ENCODE measurements at places on chromosomes 3 and 15.

DNA sequence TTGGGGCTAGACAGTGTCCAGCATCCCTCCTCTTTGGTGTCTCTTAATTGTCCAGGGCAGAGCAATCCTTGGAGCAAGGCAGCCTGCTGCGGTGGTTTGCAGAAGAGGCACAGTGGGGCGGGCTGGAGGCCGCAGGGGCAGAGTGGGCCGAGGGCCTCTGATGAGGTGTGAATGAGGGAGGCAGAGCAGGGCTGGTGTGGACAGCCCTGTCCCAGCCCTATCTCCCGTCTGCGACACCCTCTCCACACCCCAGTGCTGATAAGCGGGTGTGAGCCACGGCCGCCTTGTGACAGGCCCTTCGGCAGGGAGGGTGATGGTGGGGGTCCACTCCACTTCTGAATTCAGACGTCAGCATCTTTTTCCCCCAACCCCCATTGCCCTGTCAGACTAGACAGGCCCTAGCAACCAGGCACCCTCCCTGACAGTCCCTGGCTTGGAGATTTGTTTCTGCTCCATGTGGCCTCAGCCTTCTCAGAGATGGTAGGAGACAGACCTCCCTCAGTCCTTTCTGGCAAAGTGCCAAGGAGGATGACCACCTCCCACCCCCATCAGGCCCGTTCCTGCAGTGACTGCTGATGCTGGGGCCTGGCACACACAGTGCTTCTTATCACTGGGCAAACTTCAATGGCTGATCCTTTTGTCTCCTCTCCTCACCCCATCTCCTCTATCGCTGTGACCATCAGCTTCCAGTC is 37.3 kb downstream of the EXOG start:
- DNase-seq: no peak

- DNase-seq: no peak
These were observed 1.2 kb downstream of the SPINT1 start for GRCh38 chr15:40845036-40845435.

DNA sequence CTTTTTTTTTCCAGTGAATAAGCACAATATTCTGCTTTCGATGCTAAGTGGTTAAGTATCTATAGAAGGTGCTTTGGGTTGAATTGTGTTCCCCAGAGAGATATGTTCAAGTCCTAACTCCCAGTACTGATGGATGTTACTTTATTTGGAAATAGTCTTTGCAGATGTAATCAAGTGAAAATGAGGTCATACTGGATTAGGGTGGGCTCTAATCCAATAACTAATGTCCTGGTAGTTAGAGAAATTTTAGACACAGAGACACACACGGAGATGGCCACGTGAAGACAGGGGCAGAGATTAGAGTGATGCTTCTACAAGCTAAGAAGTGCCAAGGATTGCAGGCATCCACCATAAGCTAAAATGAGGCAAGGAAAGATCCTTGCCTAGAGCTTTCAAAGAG is 662.3 kb downstream of the NAALADL2 start:
- DNase-seq: no peak

GRCh38 chr3:48528754-48529153 is 24.8 kb upstream of the SHISA5 start:
- DNase-seq: no peak

DNA sequence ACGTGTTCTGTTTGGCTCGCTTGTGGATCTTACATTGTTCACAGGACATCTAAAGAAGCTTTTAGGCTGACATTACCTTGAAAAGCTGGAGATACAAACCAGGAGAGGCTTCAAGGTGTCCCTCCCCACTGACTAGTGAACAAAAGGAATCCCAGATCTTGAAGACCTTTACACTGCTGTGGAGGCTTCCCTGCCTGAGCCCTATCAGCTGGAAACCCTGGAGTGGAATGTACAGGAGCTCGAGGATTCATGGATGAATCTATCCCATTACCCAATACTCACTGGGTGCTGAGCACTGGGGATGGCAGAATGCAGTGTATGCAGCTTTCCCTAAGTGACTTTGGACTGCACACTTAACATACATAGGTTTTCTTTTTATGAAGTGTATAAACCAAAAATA is 82.3 kb upstream of the MFGE8 start:
- no peak for DNase-seq

DNA sequence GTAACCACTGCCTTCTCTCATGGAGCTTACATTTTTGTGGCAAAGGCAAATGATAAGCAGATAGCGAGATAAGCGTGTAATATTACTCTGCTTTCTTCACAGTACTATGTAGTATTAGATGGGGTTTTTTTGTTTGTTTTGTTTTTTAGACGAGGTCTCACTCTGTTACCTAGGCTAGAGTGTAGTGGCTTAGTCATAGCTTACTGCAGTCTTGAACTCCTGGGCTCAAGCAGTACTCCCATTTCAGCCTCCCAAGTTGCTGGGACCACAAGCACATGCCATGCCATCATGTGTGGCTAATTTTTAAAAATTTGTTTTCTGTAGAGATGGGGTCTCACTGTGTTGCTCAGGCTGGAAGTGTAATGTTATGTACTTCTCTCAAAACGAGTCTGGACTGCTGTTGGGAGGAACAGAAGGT is 22.9 kb downstream of the MBNL1 start:
- DNase-seq: no peak

DNA sequence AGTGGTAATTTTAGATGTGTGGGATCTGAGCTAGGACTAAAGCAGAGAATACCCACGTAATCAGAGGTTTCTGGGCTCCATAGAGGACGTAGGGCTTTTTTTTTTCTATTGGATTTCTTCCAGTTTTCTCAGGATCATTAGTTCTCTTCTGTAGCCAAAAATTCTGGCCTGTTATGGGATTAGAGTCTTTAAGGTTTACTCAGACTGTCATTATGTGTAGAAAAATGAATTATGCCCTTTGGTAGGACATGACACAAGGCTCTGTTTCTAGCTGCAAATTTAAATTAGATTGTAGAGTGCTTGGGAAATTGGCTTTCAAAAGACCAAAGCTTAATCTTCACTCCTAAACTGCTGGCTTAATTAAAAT is 1.9 kb downstream of the SETD5 start:
- DNase-seq: no peak

GRCh38 chr15:59017449-59017848 is 30.0 kb downstream of the RNF111 start:
- DNase-seq: no peak

- DNase-seq: no peak
These were observed 54.0 kb downstream of the PLCH1 start for GRCh38 chr3:155690921-155691320.

- DNase-seq: peak; percentile 55
These were observed 31.5 kb upstream of the FAM81A start for GRCh38 chr15:59406446-59406845.

DNA sequence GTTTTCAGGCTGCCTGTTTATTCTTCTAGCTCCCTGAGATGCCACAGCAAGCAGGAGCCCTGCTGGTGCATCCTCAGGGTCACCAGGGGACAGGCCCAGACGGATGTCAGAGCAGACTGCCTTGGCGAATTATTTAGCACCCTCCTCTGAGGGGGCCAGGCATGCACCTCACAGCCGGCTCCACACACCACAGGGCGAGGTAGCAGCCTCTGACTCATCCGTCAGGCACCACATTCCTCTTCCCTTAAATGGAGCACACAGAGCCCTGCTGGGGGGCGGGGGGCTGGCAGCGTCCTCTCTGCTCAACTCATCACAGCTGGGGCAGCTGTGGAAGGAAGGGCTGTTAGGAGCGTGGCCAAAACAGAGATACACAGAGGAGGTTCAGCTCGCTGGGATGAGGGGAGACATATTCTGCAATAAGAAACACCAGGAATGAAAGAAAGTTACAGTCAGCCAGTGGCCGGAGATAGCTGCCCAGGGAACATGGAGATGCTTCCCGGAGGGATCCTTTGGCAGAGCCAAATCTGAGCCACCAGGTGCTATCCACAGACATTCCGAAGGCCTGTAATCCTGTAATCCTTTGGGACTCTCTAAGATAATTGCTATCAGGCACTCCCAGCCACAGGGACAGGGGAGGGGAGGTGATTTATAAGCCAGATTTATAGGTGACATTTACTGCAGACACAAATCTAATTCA is 13.9 kb upstream of the PRICKLE2 start:
- no peak for DNase-seq

GRCh38 chr15:85331655-85332285 is 48.6 kb upstream of the AKAP13 start:
- DNase-seq: no peak

DNA sequence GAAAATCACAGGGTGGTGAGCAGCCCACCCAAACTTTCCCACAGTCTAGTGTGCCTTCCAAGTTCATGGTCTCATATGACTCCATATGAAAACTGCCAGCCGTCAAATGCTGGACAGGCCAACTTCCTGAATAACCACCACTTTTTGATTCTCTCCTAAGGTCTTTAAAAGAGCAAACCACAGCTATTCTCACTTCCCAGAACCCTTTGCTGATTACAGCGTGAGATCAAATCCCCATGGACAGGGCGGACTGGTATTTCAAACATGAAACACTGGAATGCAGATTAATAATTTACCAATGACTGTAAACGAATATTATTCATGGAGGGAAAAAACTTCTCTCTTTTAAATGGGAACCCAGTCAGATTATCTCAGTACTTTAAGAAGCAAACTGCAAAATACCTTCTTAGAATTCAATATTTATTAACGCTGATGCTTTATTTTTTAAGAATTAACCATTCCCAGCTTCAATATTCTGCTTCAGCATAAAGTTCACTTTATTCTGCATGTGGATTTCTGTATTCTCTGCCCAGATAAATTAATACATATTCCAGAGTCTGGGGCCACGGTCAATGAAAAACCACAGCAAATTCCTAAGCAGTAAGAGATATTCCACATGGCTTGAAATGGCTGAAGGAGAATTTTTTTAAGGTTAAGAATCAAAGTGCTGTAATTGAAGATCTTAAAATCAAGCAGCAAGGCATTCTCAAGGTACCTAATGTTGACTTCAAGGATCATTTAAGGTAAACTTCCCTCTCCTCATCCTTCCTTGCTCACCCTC is 42.9 kb downstream of the MYO1E start:
- DNase-seq: no peak

GRCh38 chr3:7385635-7386034 is 524.7 kb downstream of the GRM7 start:
- DNase-seq: no peak

- DNase-seq: no peak
These were observed 48.1 kb downstream of the DPPA2 start for GRCh38 chr3:109268181-109268580.

GRCh38 chr3:14413381-14414071 is 11.1 kb downstream of the SLC6A6 start:
- DNase-seq: no peak

DNA sequence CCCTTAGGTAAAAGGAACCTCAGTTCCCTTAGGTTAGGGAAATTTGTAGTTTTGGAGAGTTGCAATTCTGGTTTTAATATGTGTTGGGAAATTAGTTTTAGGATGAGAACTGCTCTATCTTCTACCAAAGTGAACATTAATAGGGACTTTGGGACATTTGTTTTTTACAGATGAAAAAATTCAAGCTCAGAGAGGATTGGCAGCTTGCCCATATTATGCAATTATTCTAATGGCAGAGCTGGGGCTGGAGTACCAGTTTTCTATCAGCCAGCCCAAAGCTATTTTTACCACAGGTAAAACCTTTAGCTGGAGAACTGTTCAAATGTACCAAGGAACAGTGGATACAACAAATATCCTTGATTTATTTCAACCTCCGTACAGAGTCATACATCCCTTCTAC is 127.0 kb downstream of the CPNE4 start:
- DNase-seq: no peak

GRCh38 chr15:50873935-50874361 is 34.5 kb upstream of the AP4E1 start:
- peak; percentile 79 for DNase-seq

DNA sequence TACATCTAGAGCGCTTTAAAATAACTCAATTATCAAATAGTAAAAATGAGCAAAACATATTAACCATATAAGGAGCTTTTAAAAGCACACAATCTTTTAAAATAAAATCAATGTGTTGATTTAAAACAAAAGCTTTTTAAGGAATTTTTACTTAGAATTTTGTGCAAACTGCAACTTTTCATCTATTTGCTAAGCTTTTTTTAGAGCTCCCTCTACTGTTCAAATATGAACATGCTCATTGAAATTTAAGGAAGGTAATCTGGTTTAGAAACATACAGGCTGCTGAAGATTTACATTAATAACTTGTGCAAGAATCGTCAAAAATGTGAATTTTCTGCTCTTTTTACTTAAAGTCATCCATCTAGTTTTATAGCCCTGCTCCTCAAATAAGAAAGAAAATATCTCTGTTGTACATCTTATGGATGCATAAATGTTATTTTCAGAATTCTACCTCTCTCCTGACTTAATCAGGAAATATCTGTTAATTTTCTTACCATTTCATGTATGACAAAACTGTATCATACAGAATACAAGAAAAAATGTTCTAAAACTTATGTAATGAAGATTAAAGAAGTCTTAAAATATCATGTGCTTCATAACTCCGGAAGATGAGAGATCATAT is 469.4 kb upstream of the ROBO2 start:
- peak; percentile 15 for DNase-seq

DNA sequence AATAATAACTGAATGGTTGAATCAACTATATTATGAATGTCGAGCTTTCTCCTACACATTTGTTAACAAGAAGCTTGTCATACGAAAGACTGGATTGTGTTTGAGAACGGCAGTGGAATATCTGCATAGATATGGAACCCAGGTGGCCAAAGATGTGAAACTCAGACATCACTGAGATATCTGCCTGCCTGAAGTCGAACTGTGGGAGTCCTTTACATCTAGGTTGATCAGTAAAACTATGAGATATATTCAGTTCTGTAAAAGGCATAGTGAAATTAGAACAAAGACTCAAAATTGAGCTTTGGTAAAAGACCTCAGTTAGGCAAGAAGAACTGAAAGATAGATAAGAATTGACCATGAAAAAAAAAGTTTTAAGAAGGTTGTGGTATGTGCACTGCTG is 41.5 kb upstream of the TOP2B start:
- no peak for DNase-seq

- DNase-seq: no peak
These were observed 23.9 kb downstream of the SLC35A5 start for GRCh38 chr3:112585782-112586181.

GRCh38 chr3:16203671-16204629 is 29.5 kb downstream of the GALNT15 start:
- DNase-seq: no peak

DNA sequence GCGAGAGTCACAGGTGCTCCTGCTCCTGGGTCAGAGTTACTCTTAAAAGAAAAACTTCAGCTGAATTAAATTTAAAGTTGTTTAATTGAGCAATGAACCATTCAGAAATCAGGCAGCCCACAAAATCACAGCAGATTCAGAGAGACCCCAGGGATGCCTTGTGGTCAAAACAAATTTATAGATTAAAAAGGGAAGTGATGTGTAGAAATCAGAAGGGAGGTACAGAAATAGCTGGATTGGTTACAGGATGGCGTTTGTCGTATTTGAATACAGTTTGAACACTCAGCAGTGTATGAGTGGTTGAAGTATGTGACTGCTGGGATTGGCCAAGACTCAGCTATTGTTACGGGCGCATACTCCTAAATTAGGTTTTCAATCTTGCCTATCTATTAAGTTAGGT is 58.6 kb downstream of the UACA start:
- DNase-seq: no peak

DNA sequence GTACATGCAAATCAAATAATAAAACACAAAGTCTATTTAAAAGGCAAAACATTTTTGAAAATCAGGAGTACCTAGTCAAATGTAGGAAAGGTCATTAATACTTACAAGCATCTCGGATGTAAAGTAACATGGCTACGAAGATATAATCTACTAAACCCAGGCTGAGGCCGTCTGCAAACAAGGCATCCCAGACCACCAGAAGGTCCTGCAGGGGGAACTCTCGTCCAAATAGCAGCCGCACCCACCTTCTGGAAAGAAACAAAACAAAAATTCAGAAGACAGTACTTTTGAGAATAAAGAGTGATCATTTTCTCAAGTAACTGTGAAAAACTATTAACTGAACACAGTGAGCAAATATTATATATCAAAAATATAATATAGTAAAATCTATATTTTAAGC is 423.1 kb downstream of the PLCL2 start:
- DNase-seq: no peak

Measured in NAMALWA (cell line).